Lung (tissue), 17 donors: ENCODE measurements at places on chromosomes 4 and X. TPM values are rescaled to one million over a fixed set of nuclear protein-coding genes. Genes with fewer than 3 reads are reported as not detected.

Gene GUCY1A1
- 115 TPM for total RNA-seq

Gene NR3C2
- total RNA-seq, result 19.5 TPM

Gene CFAP299
- 30.2 TPM for total RNA-seq

- no peak for DNase-seq
Observed at GRCh38 chrX:12949205-12949926, 25.5 kb upstream of the TMSB4X start.

Gene NAP1L5
- total RNA-seq, result 8.8 TPM

DNA sequence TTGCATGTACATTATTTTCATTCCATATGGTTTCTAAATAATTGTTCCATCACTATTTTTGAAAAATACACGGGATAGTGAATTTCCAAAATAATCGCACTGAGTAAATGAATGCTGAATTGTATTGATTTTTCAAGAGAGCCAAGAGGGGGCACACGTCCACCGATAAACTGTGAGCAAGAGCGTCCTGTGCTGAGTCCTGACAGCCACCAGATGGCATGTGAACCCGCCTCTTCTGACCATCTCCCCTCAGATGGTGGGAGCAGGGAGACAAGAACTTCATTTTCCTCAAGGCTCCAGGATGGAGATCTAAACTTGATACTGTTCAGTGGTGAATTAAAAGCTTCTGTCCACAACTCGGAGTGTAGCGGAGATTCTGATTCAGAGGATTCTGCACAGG lies 30.6 kb upstream of the IL9R start:
- DNase-seq, result no peak

DNA sequence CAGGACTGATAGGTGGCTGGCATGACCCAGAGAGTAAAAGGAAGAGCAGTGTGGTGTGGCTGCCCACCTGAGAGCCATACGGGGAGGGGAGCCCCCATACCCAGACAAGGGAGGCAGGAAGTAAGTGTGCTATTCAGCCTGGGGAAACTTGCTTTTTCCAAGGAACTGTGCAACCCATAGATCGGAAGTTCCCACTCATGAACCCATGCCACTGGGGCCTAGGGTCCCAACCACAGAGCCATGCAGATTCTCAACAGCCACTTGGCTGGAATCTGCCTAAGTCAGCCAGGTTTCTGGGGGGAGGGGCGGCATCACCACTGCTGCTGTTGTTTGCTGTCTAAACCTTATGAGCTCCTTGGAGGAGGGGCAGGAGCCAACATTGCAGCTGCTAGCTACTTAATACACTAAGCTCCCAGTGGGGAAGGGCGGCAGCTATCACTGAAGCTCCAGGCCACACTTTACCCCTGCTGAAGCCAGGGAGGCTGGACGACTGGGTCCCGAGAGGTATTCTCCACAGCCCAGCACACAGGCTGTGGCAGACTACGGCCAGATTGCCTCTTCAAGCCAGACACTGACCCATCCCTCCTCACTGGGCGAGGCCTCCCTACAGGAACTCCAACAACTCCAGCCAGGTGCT lies 410.4 kb downstream of the INPP4B start:
- peak; percentile 25 for DNase-seq

DNA sequence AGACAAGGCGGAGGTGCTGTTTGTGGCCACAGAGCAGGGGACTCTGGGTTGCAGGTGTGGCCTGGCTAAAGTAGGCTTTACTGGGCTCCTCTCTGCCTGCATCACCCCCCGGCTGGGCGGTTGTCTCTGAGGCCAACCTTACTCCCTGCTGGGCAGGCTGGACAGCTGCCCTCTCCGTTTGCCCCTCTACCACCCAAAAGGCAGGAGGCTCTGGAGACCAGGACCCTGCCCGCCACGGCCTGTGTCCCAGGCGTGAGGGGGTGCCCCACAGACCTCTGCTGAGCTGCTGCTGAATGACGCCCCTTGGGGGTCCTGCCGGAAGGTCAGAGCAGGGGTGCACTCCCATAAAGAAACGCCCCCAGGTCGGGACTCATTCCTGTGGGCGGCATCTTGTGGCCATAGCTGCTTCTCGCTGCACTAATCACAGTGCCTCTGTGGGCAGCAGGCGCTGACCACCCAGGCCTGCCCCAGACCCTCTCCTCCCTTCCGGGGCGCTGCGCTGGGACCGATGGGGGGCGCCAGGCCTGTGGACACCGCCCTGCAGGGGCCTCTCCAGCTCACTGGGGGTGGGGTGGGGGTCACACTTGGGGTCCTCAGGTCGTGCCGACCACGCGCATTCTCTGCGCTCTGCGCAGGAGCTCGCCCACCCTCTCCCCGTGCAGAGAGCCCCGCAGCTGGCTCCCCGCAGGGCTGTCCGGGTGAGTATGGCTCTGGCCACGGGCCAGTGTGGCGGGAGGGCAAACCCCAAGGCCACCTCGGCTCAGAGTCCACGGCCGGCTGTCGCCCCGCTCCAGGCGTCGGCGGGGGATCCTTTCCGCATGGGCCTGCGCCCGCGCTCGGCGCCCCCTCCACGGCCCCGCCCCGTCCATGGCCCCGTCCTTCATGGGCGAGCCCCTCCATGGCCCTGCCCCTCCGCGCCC lies 920 bp downstream of the HTT-AS start:
- DNase-seq, result no peak

Gene TKTL2
- total RNA-seq, result not detected

Gene NUP54
- 26.5 TPM for total RNA-seq

GRCh38 chrX:136304493-136304892 lies 3.7 kb downstream of the ADGRG4 start:
- no peak for DNase-seq

GRCh38 chr4:120874792-120875774 lies 47.4 kb downstream of the PRDM5 start:
- peak; percentile 81 for DNase-seq

GRCh38 chr4:159018062-159018629 lies 84.7 kb upstream of the RAPGEF2 start:
- DNase-seq, result no peak

Gene ARMCX4
- 23.6 TPM for total RNA-seq

Gene MGAT4D
- not detected for total RNA-seq

Gene NBDY
- total RNA-seq, result 43.2 TPM

- no peak for DNase-seq
Observed at GRCh38 chr4:121185960-121186359, 21.8 kb upstream of the TNIP3 start.

GRCh38 chr4:58061967-58062366 lies 951.8 kb upstream of the IGFBP7 start:
- DNase-seq, result no peak

- DNase-seq, result peak; percentile 78
Observed at GRCh38 chr4:48653217-48654014, 126.7 kb downstream of the FRYL start.

- DNase-seq, result peak; percentile 75
Observed at GRCh38 chr4:82811838-82812341, 13.3 kb upstream of the SCD5 start.

- no peak for DNase-seq
Observed at GRCh38 chr4:175758050-175759024, 53.7 kb downstream of the GPM6A start.

DNA sequence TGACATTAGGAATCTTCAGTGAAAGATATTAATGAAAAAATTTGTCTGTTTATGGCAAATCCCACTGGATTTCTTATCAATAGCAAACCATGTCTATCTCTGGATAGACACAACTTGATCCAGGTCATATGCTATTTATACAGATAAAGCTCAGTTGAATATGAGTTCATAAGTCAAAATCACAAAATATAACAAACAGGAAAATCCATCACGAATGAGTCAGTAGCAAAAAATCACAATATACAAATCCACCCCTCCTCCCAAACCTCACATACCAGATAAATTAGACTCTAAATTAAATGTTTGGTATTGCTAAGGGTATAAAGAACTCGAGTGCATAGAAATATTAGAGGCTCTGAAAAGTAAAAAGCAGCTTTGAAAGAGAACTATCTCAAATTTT lies 420.5 kb downstream of the TLL1 start:
- no peak for DNase-seq

Gene HEPH
- 21.1 TPM for total RNA-seq

GRCh38 chr4:40475609-40476008 lies 140.5 kb downstream of the CHRNA9 start:
- DNase-seq, result no peak

Gene RS1
- 6.3 TPM for total RNA-seq

DNA sequence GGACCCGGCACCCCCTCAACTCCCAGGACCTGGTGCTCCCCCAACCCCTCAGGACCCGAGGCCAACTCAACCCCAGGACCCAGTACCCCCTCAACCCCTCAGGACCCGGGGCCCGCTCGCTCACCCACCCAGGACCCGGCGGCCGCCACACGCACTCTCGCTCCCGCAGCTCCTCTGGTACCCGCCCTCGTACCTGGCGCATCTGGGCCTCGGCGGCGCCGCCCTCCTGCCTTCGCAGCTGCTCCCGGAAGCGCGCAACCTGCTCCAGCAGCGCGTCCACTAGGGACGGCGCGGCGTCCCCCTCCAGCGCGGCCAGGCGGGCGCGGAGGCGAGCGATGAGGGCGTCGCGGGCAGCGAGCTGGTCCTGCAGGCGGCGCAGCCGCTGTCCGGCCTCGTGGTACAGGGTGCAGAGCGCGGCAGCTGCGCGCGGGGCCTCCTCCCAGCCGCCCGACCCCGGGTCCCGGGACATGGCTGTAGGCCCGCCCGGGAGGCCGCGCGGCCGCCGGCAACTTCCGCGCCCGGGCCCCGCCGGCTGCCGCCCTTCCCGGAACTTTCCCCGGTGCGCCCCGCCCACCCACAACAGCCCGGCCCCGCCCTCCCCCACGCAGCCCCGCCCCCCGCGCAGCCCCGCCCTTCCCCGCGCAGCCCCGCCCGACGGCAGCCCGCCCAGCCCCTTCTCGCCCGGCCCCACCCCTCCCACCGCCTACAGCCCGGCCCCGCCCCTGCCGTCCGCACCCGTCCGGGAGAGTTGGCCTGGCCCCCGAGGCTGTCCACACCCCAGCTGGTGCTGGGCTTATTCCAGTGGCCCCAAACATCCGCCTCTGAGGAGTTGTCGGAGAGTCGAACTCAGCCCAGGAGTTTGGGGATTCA lies at the start of gene TNIP2:
Gene TNIP2 (minus strand): TSS at position 516 of the 870 bp plus-strand sequence. CDS start 47 bp downstream, at position 469.
- peak; percentile 87 for DNase-seq

DNA sequence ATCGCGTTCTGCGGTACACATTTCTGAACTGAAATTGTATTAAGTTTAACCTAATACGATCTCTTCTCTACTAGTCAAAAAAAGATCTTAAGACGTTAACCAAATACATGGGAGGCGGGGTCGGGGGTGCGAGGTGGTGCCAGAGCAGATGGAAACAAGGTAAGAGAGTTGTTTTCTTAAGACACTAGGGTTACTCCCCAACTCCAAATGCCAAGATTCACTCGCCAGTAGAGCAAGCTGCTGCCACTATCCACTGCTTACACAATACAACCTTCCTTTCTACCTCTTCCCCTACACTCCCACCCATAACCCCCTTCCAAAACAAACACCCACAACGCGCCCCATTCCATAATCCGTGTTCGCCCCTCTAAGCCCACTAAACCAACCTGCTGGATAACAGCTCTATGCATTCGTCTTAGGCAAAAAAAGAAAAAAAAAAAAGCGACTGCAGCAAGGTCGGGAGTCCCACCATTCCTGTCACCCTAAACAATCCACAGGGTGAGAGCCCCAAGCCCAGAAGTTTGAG lies 1.3 kb downstream of the LCORL start:
- DNase-seq, result no peak

DNA sequence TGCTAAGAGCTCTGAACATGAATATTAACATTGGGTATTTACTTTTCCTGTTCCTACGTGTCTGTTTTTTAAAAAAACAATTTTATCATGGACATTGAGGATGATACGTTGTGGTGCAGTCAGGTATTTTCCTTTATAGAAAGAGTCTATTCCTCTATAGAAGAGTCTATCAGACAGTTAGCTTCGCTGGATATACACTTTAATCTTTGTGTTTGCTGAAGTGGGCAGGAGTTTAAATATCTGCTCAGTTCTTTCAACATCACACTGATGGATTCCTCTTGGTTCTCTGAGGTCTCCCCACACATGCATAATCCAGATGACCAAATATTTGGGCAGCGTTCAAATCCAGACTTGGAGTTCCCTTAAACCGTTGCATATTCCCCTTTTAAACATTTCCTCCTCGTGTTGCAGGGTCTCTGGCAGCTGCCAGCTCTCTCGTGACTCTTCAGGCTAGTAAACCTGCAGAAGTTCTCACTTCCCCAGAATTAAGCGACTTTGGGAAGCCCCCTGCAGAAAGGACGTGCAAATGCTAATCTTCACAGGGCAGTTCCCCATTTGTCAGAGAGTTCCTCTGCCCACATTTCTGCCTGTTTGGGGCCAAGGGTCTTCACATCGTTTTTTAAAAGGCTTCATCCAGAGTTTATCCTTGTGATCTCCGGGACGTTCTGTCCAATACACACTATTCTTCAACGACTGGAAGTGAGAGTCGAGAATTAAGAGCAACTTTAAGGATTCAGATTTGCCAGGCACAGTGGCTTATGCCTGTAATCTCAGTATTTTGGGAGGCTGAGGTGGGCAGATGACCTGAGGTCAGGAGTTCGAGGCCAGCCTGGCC lies 20.5 kb upstream of the DHRSX start:
- DNase-seq, result no peak

GRCh38 chrX:154033848-154034247 lies 14.1 kb upstream of the IRAK1 start:
- no peak for DNase-seq

Gene BRS3
- total RNA-seq, result not detected

DNA sequence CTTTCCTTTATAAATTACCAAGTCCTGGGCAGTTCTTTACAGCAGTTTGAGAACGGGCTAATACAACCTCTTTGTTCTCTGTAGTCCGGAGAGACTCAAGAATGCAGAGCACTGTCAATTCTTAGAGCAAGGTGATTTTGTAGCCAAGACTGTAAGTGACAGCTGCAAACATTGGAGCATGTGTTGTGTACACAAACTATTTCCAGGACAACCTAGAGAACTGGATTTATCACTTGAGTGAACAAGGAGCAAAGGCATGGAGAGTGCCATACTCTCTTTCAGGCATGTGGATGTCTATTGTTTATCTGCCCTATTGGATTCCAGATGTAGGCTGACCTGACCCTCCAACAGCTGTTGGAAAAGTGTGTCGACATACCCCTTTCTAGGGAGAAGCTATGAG lies 153.9 kb downstream of the SPANXN3 start:
- DNase-seq, result no peak

GRCh38 chr4:185787926-185788679 lies 23.9 kb downstream of the SORBS2 start:
- DNase-seq, result no peak

- DNase-seq, result no peak
Observed at GRCh38 chr4:147596981-147597380, 20.2 kb upstream of the TMEM184C start.

DNA sequence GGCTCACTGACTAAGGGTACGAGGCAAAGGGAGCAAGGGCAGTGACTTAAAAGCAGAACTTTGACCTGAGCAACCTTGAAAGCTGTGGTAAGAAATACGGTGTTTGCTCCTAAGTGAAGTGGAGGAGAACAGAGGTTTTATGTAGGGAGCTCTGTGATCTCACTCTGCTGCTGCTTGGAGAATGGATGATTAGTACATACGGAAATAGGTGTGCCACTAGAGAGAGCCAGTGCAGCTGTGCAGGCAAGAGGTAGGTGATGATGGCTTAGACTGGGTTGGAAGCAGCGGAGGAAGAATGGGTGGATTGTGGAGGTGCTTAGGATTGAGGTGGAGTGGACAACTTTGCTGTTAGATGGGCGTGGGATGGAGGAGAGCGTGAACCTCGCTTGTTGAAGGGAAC lies 85.0 kb downstream of the FAM193A start:
- no peak for DNase-seq

Gene CXorf49
- not detected for total RNA-seq
